KG1 (cell line): ENCODE measurements at places on chromosomes 12 and 14.

- no peak for DNase-seq
Observed at GRCh38 chr12:53195516-53196420, 11.3 kb downstream of the ITGB7 start.

GRCh38 chr14:81669308-81669707, 135.7 kb upstream of the SEL1L start:
- DNase-seq = no peak

GRCh38 chr12:132194556-132194955, 50.3 kb downstream of the NOC4L start:
- no peak for DNase-seq

- DNase-seq = no peak
Observed at GRCh38 chr12:112352921-112353320, 29.3 kb downstream of the HECTD4 start.

DNA sequence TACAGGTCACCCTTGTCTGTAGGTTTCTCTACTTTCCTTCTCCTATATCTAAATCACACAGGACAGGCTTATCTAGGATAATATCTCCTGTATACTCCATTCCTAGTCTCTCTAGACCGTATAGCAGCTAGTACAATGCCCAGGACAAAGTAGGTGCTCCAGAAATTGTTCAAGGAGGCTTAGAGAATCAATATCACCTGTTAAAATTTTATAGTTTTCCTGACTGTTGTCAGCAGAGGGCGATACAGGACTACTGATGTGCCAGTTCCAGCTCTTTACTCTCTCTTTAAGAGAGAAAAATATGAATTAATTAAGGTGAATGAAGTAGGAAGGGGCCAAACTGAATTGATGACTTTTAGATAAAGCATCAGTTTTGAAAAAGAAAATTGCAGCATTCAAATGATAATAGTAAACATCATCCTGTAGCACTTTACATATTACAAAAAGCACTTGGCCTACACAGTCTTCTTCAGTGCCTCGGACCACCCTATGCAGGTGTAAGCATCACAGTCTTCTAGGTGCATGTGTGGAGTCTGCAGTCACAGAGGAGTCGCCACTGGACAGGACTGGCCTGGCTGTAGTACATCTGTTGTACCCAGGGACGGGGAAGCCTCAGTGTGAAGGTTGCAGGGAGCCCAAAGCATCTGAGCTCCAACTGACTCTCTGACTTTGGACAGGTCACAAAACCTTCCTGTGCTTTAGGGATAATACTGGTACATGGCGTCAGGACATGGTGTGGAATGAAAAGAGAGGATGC, 61.9 kb upstream of the MAX start:
- DNase-seq = peak; percentile 29

DNA sequence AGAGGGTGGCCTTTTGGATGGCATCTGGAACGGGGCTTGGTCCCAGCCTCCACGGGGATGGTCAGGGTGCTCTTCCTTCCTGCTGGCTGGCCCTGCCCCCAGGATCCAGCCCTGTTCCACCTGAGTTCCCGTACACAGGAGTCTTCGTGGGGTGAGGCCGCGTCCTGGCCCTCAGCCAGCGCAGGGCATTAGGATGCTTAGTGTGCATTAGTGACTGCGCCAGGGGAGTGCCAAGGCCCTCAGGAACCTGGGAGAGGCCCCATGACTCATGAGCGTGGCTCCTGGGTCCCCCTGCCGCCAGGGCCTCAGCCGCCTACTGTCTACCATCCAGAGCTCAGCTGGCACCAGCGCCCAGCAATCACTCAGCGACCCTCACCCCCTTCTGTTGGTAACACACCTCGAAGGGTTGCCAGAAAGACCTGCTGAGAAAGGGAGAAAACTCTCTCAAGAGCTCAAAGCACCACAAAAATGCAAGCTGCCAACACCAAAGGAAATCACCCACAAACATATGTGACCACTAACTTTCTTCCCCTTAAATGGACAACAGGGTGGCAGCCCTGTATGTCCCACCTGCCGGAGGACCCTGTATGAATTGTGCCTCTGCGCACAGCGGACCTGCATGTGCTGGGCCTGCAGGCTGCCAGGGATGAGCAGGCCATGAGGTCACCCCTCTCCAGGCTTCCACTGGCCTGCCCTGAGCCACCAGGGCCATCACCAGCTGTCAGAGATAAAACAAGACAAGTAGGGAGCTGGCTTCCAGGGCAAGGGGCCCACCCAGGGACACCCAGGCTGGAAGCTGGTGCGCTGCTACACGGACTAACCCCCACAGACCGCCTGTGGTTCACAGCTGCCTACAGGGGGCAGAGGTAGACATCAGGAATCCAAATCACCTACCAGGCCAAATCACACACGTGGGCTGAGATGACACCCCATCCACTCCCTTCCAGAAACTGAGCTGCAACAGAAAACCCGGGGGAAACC, 28.7 kb downstream of the CCDC85C start:
- DNase-seq = no peak

GRCh38 chr12:78157199-78157598, 326.5 kb downstream of the NAV3 start:
- no peak for DNase-seq

DNA sequence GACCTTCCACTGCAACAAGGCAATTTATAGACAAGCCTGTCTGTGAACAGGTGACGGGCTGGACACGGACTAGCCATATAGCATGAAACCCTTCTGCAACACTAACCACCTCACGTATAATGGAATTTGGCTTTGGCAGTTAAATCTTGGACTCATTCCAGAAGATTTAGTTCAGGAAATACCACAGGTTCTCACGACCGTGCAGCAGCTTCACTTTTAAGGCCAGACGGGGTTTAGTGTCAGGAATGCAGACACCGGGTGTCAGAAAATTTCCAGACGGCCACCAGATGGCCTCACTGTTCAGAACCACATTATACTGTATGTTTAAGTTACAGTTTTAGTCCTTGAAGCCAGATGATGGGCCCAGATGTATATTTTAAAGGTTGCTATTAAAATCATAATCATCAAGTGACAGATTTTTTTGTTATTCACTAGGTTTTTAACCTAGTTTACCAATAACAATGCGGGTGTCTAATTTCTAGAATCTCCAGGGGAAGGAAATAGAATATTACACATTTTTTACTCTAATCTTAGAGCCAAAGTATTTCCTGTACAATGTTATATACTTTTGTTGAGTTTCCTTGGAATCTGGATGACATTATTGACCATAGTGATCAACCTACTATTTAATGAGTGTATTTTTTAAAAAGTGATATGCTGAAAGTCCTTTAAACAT, 90.5 kb upstream of the TMPO start:
- peak; percentile 31 for DNase-seq

DNA sequence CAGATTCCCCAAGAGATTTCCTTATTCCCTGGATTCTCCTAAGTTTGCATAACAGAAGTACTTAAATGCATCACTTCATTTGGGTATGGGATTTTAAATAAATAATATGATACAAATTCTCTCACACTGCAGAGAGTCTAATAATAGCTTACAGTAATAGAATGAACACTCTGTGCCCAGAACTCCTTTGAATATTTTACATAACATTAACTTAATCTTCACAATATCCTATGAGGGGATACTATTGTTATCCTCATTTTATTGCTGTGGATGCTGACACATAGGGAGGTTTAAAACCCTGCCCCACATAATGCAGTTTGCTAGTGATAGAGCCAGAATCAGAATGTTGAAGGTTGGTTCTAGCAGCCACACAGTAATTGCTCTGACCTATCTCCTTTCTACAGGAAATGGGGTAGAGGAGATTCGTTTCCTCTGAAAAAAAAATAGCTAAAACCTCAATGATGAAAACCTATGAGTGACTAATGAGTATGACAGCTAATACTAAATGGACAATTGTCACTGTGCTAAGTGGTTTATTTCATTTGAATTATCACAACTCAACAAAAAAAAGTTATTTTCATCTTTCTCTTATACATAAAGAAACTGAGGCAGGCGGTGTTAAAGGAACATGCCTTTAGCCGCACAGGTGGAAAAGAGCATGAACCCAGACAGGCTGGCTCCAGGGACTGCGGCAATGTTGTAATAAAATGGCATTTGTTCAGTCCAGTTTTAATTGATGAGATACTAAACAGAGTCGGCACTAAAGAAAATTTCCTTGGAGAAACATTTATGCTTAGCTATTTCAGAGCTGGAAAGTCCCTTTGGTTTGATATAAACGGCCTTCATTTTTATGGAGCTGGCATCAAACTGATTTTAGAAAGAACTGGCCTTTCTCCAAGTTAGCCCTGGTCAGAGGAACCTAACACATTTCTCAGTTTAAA, 880.9 kb downstream of the NRXN3 start:
- no peak for DNase-seq

DNA sequence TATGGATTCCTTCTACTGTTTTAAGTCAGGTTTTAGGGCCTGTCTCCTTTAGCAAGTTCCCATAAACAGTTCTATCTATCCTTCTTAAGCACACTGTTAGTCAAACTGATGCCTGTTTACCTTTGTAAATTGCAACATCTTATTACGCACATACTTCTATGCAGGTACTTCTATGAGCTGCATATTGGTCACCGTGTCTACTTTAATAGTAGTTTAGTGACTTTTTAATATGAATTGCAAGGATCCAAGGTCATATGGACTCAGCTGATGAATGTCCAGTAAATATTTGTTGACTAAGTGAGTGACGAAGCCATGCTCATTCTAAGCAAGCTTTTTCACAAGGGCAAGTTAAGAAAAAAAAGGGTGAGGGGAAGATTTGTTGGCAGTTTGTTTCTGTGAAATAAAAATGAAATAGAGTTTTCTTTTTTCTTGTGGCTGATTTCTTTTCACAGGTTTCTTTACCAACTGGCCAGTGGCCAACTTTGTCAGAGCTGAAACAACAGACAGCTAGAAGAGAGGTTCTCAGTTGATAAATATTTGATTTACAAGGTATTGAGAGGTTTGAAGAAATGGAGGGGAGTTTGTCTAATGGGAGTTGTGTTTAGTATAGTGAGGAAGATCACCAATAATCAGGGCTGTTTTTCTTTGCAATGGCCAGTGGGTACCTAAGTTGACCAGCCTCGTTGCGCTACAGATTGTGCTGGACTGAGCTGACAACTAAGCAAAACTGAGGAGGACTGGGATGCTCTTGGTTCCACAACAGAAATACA, 141.1 kb downstream of the SLC15A5 start:
- no peak for DNase-seq

DNA sequence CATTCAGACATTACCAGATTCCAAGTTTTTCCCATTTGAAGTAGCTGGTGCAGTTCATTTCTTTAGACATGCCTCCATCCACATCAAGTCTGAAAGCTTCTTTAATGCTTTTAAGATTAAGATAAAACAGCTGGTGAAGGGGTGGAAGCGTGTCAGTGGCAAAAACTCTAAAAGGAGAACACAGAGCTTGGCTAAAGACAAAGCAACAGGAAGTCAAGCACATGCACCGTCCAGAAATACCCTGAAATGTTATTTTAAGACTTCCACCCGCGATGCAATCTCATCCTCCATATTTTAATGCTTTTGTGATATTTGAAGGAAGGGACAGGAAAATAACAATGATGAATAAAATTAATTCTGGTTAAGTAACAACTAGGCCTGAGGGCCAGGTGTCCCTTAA, 31.8 kb downstream of the PPM1H start:
- no peak for DNase-seq

DNA sequence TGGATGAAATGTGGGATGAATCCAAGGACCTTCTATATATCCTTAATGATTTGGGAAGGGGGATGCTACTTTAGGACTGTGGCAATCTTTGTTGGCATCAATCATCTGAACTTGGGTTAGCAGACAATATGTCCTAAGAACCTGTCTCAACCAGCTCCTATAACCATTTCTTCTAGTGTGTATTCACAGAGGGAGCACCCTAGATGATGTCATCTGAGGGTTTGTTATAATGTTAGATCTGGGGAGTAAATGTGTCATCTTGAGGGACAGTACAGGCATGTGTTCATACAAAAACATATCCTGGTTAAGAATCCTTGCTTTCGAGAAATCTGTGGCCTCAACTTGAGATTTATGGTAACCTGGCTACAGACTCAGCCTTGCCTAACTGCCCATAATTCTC, 41.9 kb upstream of the NFKBIA start:
- DNase-seq = no peak

- no peak for DNase-seq
Observed at GRCh38 chr12:23559268-23559753, 390.2 kb downstream of the SOX5 start.

DNA sequence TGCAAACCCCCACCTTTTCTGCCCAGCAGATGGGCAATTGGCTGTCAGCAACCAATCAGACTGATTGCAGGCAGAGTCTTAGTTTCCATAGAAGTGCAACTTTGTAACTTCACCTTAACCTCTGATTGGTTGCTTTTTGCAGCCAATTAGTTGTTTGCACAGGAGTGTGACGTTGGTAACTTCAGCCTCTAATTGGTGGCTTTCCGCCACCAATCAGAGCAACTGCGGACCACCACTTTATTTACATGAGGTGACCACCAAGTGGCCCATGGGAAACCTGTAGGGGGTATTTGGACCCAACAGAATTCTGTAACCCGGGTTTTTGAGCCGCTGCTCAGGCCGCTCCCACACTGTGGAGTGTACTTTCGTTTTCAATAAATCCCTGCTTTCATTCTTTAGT, 32.3 kb downstream of the CDKN1B start:
- no peak for DNase-seq

DNA sequence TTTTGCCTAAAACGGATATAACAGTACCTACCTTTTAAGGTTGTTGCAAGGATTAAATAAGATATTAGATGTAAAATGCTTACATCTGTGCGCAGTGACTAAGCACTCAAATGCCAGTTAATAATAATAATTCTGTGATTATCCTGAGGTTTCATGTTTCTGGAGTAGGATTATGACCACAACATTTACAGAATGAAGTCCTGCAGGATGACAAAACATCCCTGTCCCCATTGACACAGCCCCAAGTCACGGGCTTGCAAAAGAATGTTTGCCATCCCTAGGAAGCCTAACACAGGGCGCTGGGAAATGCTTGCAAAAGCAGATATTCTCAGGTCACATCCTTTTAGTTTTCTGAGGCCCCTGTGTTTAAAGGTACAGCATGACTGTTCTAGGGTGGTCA, 20.1 kb downstream of the SUSD6 start:
- no peak for DNase-seq

GRCh38 chr12:105933671-105934665, 204.8 kb downstream of the NUAK1 start:
- DNase-seq = no peak

GRCh38 chr14:35351897-35352273, 52.7 kb downstream of the NFKBIA start:
- DNase-seq = no peak

GRCh38 chr12:18327036-18327435, 65.7 kb downstream of the PIK3C2G start:
- no peak for DNase-seq
